SJSA1 (cell line): ENCODE measurements at places on chromosomes 2 and 18. TPM values are rescaled to one million over a fixed set of nuclear protein-coding genes. Genes with fewer than 3 reads are reported as not detected.

- no peak overlapping the region for H3K4me3 ChIP-seq
- H3K4me1 ChIP-seq = peaks cover 36% of the 10 kb centered on the region
- H3K27ac ChIP-seq = no peak overlapping the region
Measured at GRCh38 chr2:207224791-207225482, 59.2 kb upstream of the KLF7 start.

GRCh38 chr2:201440182-201440581 lies 11.1 kb downstream of the TRAK2 start:
- no peaks in the 10 kb centered on the region; the same call in none of the 2 replicates for H3K36me3 ChIP-seq
- no peaks in the 10 kb centered on the region for H3K27me3 ChIP-seq
- DNase-seq = no peak
- no peak overlapping the region for H3K4me3 ChIP-seq
- H3K4me1 ChIP-seq = peaks cover 21% of the 10 kb centered on the region
- no peak overlapping the region for H3K27ac ChIP-seq

DNA sequence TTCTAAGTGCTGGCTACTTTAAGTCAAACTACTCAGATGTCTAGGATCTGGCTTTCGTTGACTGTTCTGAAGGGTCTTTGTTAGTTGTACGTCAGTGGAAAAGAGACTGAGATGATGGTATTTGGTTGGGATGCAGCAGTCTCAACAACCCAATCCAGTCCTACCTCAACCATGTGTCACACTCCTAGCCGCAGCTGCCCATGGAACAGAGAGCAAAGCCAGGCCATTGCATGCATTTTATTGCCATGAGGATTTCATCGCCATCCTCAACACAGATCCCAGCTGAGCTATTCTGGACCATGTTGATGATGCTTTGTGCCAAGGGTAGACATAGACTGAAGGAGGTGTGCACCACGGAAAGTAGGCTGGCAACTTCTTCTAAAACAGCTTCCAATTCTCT lies 97.3 kb upstream of the STK39 start:
- H3K36me3 ChIP-seq = no peaks in the 10 kb centered on the region
- no peaks in the 10 kb centered on the region for H3K4me1 ChIP-seq
- H3K4me3 ChIP-seq = no peak overlapping the region
- H3K27ac ChIP-seq = no peak overlapping the region

- H3K4me1 ChIP-seq = no peaks in the 10 kb centered on the region
- no peaks in the 10 kb centered on the region for H3K27me3 ChIP-seq
- no peak overlapping the region for H3K4me3 ChIP-seq
- DNase-seq = peak; percentile 32
- H3K36me3 ChIP-seq = peaks cover 27% of the 10 kb centered on the region
Measured at GRCh38 chr18:79944126-79944731, 7.2 kb downstream of the SLC66A2 start.

DNA sequence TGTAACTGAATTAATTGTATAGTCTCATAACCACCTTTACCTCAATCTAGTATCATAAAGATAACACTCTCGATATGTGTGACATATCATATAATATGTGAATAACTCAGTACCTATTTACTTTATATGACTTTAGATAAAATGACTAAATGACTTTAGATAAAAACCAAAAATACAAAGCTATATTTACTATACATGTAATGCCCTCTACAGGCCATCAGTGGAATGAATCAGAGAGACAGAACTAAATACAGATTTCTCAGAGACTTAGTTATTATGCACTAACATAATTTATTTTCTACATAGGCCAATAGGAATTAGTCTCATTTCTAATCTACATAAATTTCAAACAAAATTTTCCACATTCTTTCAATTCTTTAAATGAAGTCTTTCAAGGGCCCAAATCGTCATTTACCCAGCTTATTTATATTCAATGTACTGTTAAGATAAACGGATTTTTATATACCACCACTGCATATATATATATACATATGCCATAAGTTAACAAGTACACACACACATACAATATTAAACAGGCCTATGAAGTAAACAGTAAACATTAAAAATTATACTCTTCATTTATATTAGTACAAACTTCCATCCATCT lies 219.9 kb downstream of the EXOC6B start:
- H3K4me3 ChIP-seq = no peak overlapping the region
- no peak overlapping the region for H3K27ac ChIP-seq
- H3K27me3 ChIP-seq = no peaks in the 10 kb centered on the region
- H3K4me1 ChIP-seq = no peaks in the 10 kb centered on the region

DNA sequence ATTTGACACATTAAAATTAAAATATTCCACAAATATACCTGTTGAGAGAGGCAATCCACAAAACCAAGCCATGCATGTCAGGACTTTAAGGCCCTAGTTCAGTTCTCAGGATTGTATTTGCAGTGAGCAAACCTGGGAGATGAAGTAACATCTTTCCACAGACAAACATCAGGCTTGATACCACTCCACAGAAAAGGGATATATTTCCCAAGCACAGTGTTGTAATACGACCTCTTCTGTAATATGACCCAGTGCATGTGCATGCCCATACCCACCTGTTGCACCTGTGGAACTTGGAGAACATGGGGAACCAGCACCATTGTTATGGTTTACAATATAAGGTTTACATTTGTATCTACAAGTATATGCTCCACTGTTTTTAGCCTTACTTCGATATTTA lies 184.0 kb downstream of the PDE11A start:
- no peak for DNase-seq
- no peaks in the 10 kb centered on the region for H3K4me1 ChIP-seq
- H3K27ac ChIP-seq = no peak overlapping the region

DNA sequence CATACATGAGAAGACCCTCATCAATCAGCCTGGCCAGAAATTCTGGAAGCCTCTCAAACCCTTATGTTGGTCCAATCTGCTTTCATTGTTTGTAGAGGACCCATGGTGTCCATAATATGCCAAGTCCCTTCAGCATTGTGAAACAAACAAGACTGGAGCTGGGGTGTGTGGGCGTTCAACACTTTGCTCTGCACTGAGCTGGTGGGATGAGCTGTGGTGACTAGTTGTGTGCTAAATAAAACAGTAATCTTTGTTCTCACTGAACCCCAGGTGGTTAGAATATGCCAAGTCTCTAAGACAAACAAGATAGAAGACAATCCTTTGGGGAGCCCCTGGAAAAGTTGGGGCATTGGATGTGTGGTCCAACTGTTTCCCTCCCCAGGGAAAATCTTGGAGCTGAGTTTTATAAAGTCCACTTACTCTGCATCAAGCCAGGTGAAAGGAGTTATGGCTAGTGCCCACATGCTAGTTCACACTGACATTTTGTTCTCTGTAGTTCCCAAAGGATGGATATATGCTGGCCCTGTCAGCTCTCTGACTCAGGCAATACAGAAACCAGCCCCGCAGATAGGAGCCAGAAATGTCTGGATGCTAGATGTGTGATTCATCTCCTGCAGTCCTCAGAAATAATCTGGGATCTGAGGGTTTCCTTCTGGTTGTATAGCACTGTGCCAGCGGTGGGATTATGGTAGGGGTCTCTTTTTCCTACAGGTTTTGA lies 260.2 kb downstream of the TMX3 start:
- DNase-seq = no peak
- H3K4me1 ChIP-seq = no peaks in the 10 kb centered on the region; the same call in 1 of the 2 replicates

The XDH gene
- total RNA-seq = 0.05 TPM in 1 of 2 replicates, not detected in the other

The LHCGR gene
- total RNA-seq = not detected in 2 replicates

The AQP12B gene
- total RNA-seq = not detected in 2 replicates

The LCT gene
- not detected in 2 replicates for total RNA-seq

The LGALSL gene
- total RNA-seq = 3.9 and 4.4 TPM in 2 replicates

The CNDP1 gene
- not detected in 2 replicates for total RNA-seq
